Activated CD4-positive, alpha-beta T cell treated with anti-CD3 and anti-CD28 coated beads, Interleukin-2, amount 10 ng/mL, durations not matched to agents 24 days and 14 days (primary cell): ENCODE measurements at places on chromosomes 6 and 20.

- no peak for DNase-seq
These were observed 151.7 kb downstream of the GRIK2 start for GRCh38 chr6:101545191-101545590.

DNA sequence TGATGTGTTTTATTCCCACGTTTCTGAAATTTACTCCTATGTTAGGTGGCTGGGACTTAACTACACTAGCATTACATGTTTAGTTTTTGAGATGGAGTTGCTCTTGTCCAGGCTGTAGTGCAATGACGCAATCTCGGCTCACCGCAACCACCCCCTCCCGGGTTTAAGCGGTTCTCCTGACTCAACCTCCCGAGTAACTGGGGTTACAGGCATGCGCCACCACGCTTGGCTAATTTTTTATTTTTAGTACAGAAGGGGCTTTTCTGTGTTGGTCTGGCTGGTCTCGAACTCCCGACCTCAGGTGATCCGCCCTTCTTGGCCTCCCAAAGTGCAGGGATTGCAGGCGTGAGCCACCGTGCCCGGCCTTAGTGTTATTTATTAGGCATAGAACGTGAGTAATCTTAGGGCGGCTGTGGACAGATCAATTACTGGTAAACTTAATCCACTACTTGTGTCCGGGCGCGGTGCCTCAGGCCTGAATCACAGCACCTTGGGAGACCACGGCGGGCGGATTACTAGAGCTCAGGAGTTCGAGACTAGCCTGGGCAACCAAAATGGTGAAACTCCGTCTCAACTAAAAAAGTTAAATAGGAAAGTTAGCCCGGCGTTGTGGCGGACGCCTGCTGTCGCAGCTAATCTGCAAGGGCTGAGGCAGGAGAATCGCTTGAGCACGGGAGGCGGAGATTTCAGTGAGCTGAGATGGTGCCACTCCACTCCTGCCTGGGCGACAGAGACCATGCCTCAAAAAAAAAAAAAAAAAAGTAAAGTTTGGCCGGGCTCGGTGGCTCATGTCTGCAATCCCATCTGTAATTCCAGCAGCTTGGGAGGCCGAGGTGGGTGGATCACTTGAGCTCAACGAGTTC, 123.7 kb upstream of the BTN3A2 start:
- peak; percentile 84 for DNase-seq

DNA sequence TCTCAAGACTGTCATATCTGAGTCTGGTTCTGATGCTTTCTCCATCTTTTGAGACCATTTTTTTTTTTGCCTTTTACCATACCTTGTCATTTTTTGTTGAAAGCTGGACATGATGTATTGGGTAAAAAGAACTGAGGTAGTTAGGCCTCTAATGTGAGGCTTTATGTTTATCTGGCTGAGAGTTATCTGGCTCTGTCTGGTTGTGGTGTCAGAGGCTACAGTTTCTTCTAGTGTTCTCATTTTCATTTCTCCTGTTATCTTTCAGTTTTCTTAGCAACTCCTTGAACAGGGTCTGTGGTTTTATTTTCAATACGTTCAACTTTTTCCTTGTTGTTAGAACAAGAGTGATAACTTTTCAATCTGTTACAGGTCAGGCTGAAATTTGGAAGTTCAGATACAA, 49.2 kb upstream of the ATXN1 start:
- DNase-seq: no peak

DNA sequence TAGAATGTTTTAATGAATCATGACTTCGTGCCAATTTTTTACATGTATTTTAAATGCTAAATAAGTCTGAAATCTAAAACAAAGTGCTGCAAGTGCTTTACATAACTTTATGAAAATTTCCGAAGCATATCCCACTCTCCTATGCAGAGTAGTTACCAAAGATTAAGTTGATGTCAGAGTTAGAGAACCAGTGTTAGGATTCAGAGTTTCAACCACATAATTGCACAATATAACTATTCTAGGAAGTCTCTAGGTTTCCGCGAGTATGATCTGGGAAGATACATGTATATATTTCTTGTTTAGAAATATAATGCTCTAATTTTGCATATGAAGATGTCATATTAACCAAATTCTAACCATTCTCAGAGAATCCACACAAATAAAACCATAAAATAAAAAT, 74.8 kb downstream of the ASCC3 start:
- DNase-seq: no peak

GRCh38 chr6:49730251-49730650, 13.9 kb downstream of the CRISP3 start:
- DNase-seq: no peak

DNA sequence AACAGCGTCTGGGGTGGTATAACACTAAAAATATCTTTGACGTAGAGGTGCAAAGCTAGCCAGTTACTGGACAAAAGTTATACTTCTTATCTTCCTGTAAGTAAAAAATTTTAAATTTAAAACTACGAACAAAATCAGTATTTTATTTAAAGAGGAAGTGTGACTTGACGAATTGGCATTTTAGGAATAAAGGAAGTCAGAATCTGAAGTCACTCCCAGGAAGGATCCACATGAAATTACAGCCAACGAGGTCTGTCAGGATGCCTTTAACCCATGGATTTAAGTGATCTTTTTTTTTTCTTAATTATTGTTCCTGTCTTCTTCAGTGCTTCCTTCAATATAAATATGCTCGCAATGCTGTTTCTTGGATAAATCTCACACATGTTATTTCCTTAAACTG, 27.2 kb upstream of the SNX9 start:
- DNase-seq: no peak

DNA sequence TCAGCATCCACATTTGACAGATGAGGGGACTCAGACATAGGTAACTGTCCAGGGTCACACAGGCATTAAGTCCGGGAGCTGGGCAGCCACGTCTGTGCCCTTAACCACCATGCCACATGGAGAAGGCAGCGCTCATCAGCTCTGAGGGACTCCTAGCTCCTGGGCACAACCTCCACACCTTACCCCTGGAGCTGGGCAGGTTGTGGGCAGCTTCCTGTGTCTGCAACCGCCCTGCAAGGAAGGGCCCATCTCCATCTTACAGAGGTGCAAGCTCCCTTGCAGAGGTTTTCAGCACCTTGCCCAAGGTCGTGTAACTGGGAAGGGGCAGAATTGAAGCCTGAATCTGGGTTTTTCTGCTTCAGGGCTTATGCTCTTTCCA, 7.9 kb downstream of the CCDC167 start:
- DNase-seq: no peak

DNA sequence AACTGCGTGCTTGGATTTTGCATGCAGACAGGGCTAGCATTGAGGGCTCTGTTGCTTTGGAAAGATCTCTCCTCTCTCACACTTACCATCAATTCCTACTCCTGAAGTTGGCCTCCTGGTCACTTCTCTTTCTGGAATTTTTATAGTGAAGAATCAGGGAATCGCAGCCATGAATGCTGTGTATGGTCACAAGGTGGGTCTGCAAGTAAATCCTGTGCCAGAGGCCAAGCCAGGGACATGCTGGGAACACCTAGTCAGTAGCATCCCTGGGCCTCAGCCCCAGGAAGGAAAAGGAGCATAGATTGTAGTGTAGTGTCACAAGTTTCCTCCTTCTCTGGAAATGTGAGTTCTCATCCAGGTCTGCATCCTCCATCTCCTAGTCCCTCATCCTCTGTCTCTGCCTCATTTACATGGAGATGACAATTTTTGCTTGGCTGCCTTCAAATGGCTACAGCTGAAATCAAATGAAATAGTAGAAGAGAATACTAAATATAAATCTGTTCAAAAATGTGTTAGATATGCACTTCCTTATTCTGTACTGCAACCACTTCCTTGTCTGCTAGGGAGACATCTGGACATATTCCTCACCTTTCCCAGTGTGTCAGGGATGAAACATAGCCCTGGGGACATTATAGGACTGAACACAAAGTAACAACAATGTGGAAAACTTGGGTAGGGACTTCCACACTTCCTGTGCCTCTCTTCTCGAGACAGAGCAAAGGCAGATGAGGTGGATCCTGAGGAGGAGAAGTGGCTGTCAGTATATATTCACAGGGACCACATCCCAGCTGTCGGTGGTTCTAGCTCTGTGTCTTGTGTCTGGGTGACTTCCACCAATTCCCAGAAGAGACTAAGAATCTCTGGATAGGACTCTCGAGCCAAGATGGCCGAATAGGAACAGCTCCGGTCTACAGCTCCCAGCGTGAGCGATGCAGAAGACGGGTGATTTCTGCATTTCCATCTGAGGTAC, 17.0 kb downstream of the CST9 start:
- no peak for DNase-seq
